Right lung (tissue), 10 donors: ENCODE measurements at places on chromosomes 5 and 9.

GRCh38 chr5:96885518-96886338 lies 9.4 kb downstream of the ERAP2 start:
- DNase-seq = no peak

GRCh38 chr9:13552606-13553215 lies 273.2 kb upstream of the MPDZ start:
- no peak for DNase-seq

- no peak for DNase-seq
Observed at GRCh38 chr9:96195541-96195940, 106.4 kb downstream of the HSD17B3 start.

DNA sequence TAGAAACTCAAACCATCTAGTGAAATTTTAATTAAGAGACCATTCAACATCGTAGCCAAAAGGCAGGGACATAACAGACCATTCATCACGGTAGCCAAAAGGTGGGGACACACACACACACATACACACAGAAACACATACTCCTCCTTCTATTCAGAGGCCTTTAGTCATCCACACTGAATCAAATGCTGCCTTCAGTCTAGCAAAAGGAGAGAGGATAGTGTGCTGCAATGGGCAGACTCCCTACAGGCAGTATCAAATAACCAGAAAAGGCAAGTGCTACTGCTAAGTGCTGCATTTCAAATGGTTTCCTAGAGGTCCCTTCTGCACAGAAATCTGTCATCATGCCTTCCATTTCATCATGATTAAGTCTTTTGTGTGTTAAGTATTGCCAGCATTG lies 303.9 kb downstream of the TRIM32 start:
- DNase-seq = no peak

GRCh38 chr5:113117543-113118115 lies 141.0 kb downstream of the DCP2 start:
- DNase-seq = no peak

GRCh38 chr9:105637787-105638395 lies 24.4 kb upstream of the TAL2 start:
- DNase-seq = no peak

GRCh38 chr5:56607551-56607950 lies 207.8 kb upstream of the MAP3K1 start:
- DNase-seq = no peak

GRCh38 chr5:10592601-10593000 lies 28.7 kb downstream of the ANKRD33B start:
- no peak for DNase-seq

DNA sequence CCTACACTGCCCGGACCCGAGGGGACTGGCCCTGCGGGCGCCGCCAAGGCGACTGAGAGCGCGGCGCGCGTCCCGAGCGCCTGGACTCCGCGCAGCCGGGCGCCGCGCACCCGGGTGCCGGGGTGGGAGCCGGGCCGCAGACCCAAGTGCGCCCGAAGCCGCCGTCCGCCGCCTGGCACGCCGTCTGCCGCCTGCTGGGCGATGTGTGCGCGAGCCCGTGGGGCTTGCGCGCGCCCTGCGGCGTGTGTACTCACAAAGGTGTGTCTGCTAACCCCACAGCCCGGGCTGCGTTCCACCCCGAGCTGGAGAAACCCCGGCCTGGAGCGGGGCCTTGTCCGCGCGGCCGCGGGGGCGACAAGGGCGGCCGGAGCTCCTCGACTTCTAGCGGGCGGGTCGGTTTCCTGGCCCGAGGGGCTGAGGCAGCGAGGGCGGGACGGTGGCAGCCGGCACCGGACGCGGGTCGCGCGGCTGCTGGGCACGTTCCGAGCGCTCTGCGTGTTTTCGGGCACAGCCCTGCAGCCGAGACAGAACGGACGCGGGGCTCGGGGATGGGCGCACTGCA lies 1.1 kb upstream of the ZSWIM6 start:
- peak; percentile 84 for DNase-seq

DNA sequence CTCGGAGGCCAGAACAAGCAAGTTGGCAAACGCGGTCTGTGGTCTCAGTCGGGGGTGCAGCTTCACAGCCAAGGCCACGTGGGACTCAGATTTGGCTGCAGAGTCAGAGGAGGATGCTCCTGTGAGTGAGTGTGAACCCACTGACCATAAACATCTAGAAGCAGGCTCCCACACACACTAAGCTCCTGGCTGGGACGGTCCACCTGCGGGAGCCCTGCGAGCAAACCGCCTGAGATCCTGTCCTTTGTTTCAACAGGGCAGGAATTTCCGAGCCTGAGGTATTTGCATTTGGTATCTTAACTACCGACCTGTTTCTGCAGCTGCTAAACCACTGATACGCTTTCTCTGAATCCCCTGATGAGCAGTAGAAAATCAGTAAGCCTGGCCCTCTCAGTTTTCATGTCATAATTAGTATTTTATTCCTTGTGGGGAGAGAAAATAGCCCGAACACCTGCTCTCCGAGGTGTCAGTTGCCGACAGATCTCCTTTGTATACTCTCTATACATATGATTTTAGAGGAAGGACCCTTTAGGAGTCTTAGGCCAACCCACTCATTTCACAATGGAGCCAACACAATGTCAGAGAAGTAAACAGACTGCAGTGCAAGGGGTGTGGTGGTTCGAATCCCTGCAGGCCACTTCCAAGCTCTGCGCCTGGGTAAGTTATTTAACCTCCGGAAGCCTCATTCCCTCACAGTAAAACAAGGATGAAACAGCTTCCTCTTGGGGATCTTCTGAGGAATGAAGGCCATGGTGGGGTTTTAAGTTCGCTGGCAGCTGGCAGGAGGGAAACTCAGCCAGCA lies 40.9 kb upstream of the PWWP2A start:
- DNase-seq = no peak

- DNase-seq = no peak
Observed at GRCh38 chr9:20335668-20336332, 286.5 kb downstream of the MLLT3 start.

DNA sequence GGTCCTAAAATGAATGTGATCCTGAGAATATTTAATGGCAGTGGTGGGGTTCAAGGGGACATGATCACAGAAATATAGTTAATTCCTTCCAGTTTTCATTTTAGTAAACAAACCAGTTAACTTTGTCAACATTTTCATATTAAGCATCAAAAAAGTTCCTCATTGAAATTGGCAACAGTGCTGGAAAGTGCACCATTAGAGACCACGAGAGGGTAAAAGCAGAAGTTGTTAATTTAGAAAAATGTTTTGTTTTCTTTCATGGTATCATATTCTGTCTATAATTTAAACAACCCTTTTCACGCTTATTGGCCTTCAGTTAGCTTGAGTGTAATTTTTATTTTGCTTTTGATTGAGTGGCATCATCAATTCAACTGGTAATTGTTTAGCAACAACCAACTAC lies 11.9 kb downstream of the GIN1 start:
- DNase-seq = no peak

- no peak for DNase-seq
Observed at GRCh38 chr5:51201024-51201423, 182.2 kb upstream of the ISL1 start.

- no peak for DNase-seq
Observed at GRCh38 chr5:12100542-12100941, 196.3 kb upstream of the CTNND2 start.

- DNase-seq = no peak
Observed at GRCh38 chr5:109028608-109029299, 281.1 kb downstream of the FER start.

DNA sequence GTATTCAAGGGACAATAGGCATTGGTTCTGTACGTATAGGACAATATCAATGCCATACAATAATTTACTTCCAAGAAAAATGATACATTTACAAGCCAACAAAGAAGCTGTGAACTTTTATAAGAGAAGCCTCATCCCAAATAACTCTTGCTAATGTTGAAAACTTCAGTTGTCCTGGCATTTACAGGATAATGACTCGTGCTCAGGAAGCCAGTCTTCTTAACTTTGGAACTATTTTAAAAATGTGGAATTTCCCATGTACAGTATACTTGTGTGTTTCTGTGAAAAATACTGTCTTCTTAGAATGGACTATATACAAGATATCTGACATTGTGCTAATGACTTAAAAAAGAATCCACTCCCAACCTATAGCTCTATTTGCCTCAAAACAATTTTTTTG lies 1479.3 kb upstream of the CDH9 start:
- no peak for DNase-seq

DNA sequence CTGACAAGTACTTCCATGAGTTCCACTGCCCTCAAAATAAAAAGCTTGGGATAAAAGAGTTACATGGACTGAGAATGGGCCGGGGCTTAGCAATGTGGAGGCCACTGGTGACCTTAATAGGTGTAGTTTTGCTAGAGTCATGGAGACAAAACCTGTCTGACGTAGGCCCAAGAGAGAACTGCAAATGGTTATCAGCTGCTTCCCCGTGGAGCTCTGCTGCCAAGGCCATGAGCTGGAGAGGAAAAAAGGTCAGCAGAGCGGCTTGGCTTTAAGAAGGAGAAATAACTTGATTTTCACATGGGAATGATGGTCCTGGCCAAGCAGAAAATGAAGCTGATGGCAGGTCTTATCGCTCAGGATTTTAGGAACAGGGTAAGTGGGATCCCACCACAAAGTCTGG lies 3.7 kb upstream of the SURF6 start:
- DNase-seq = no peak

DNA sequence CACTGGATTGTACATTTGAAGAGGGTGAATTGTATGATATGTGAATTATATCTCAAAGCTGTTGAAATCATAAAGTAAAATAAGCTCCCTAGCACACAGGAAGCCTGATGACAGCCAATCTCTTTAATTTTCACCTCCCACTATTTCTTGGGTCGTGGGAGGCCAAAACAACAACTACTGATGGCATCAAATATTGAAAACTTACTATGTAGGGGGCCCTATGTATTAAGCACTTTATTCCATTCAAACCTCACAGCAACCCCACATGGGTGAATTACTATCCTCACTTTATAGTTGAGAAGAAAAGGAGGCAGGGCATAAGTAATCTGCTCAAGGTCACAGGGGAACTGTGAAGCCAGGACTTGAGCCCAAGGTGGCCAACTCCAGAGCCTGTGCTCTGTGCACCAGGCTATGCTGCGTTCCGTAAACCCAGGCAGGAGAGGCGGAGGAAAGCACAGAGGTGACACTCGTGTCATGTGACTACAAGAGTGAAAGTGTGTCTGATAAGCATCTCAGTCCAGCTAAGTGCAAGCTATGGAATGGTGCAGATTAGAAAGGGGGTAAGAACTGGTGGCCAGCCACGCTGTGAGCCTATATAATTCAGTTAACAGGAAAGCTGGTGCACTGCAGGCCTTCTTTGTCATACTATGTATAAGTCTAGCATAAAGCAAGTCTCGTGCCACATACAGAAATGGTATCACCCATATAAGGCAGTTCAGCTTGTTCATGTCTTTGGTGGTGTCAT lies 221.0 kb downstream of the DCP2 start:
- no peak for DNase-seq

- DNase-seq = no peak
Observed at GRCh38 chr9:125726456-125727132, 19.6 kb upstream of the MAPKAP1 start.

- DNase-seq = peak; percentile 15
Observed at GRCh38 chr5:38023371-38023770, 183.5 kb upstream of the GDNF start.

DNA sequence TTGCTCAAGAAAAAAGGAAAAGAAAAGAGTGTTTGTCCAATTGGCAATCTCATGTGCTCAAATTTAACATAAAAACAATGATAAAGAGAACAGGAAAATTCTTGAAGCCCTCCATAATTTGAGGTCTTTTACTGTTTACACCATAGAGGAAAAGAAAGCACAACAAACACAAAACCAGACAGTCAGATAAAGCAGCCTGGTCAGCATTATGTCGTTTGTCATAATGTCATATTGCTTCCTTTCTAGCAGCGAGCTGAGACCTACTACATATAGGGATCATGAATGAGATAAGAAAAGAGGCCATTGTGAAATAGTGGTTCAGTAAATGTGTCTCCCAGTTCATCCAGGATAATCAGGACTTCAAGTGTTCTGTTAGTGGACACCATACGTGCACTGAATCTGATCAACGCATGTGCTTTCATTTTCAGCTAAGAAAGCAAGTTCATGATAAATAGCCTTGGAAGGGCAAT lies 64.7 kb upstream of the SELENOP start:
- no peak for DNase-seq

DNA sequence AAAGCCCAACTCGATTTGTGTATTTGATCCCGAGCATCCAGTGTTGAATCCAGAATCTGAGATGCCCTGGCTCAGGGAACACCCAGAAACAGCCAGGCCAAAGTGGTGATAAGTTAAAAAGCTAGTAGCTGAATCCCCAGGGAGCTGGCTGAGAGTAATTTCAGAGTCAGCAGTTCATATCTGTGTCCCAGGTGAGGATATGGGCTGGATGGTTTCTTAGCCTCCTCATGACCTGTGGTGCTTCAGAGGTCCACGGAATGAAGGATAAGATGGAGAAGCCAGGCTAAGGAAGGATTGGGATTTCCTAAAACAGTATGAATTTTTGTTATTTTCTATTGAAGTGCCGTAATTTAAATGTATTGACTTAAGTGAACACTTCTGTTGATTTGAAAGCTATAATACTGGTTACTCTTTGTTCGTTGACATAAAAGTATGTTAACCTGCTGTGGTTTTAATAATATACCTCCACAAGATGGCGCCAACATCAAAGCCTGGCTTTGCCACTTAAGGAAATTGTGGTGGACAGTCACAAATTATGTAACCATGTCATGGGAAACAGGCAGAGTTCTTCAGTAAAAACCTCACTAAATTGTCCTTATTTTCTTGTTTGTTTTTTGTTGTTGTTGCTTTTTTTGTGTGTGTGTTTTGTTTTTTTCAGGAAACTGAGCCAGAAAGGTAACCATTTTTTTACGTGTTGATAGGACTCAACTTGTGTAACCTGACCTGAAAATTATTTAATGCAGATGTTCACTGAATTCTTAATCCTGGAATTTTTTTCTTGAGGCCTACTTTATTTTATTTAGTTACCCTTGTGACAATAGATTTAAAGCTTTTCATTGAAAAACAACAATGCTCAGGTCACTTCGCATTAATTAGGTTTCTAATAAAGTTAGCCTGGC lies 11.4 kb downstream of the MTAP start:
- peak; percentile 59 for DNase-seq

- no peak for DNase-seq
Observed at GRCh38 chr5:77322406-77322805, 111.9 kb downstream of the PDE8B start.

DNA sequence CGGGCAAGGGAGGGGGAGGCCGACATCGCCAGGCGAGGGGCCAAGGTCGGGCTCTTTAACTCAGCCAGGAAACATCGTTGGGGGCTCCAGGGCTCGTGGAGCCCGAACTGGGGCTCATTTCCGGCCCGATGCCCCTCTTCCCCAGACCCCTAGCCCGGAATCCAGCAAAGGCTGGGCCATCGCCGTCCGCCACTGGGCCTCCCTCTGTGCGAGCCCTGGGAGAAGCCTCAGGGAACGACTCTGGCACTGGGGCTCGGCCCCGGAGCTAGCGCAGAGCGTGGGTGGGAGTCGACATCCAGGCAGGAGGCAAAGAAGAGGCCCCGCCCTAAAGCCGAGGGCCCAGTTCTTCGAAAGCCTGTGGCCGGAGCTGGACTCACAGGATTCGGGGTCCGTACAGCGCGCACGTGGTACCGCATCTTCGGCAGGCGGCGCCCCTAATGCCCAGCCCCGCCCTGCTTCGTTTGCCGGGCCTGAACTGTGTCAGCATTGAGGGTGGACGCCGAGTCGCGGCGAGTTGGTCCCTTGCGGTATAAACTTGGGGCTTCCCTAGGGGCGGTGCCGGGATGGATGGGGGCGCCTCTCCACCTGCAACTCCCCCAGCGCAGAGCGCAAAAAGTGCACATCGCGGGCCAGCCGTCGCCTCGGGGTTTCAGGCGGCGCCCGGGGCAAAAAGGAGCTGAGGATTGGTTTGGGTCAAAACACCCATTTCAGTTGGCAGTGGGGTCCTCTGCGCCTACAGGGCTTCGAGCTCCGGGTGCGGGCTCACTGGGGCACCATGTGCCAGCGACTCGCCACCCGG lies 3.6 kb upstream of the PAX5 start:
- DNase-seq = no peak

- no peak for DNase-seq
Observed at GRCh38 chr5:177317959-177318377, 6.3 kb upstream of the MXD3 start.
